ENCODE measurements at places on chromosomes 3 and 15.

DNA sequence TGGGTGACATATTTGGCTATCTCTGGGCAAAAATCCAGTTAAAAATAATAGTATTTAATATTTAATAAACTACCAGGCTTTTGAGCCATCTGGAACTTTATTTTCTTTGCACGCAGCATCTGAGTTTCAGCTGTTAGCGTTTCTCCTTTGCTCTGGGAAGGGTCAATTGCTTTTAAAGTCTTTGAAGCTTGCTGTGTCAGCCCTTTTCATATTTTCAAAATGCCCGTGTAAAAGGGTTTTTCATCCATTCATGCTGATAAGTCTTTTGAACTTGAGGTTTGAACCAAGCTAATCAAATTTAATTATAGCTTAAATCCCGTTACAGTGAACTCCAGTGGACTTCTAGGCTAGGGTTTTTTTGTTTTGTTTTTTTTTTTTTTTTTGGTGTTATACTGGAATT is 79.1 kb downstream of the SLC25A26 start:
- no peak for DNase-seq

DNA sequence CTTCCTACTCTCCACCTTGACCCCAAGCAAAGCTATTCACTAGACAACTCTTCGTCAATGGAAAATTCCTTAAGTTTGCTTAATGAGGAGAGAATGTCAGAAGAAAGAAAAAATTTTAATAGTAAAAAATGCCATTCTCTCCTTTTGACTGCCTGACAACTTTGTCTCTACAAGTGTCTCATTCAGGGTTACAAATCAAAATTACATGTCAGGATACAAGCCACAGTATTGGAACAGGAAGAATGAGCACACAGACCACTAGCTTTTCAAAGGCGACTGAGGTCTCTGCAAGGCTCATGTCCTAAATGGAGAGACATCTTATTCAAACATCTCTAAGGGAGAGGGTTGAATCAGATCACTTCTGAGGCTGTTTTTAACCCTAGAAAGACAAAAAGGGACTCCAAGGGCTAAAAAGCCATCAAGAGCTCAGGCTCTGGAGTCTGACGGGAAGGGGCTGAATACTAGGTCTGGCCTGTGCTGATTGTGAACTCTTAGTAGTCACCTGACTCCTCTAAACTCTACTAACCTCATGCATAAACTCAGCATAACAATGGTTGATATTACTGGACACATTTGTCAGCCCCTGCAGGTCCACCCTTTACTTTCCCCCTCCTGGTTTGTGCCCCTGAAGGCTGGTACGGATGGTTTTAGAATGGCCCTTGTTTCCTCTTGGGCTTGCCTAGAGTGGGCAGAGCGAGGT is 12.8 kb upstream of the MEIS2 start:
- DNase-seq: no peak

DNA sequence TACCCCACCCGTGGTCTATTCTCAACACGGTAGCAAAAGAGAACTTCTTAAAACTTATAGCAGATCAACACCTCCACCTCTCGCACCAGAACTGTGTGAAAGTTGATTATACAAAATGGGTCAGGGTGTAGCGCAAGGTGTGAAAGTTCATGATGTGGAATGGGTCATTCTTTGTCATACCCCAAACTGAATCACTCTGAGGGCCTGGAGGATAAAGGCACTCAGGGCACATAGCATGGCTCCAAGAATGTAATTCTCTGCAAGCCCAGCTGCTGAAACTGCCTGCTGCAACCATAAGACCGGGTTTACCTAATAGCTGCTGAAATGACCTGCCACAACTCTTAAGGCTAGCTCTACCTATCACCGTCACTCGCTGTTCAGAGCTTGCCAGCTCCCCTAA is 70.0 kb downstream of the FOXP1 start:
- no peak for DNase-seq

- no peak for DNase-seq
Measured at GRCh38 chr15:69128667-69129311, 31.6 kb upstream of the GLCE start.

DNA sequence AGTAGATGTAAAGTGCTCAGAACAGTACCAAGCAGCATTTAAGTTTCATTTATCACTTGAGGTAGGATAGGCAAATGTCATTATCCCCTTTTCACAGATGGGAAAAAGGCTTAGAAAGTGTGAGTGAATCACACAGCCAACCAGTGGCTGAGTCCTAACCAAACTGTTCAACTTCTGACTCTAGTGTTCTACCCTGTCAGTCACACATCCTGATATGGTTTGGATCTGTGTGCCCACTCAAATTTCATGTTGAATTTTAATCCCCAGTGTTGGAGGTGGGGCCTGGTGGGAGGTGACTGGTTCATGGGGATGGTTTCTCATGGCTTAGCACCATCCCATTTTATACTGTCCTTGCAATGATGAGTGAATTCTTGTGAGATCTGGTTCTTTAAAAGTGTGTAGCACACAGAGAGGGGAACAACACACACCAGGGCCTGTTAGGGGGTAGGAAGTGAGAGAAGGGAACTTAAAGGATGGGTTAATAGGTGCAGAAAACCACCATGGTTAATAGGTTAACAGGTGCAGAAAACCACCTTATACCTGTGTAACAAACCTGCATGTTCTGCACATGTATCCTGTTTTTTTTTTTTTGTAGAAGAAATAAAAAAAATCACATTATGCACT is 304.7 kb downstream of the SUCLG2 start:
- DNase-seq: no peak

- DNase-seq: no peak
Measured at GRCh38 chr15:50697109-50697797, 10.7 kb upstream of the TRPM7 start.

DNA sequence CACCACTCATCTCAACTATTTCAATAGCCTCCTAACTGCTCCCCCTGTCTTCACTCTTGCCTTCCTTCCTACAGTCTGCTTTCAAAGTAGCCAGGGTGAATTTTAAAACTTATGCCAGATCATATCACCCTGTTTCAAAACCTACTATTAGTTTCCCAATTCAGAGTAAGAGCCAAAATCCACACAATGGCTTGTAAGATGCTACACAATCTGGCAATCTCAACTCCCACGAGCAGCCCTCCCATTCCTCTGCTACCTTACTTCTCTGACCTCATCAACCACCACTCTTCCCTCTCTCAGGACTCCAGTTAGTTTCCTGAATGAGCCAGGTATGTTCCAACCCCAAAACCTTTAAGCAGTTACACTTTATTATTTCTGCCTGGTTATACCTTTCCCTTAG is 62.5 kb downstream of the VPS13C start:
- DNase-seq: no peak

- no peak for DNase-seq
Measured at GRCh38 chr3:21013566-21013965, 737.4 kb downstream of the ZNF385D start.

DNA sequence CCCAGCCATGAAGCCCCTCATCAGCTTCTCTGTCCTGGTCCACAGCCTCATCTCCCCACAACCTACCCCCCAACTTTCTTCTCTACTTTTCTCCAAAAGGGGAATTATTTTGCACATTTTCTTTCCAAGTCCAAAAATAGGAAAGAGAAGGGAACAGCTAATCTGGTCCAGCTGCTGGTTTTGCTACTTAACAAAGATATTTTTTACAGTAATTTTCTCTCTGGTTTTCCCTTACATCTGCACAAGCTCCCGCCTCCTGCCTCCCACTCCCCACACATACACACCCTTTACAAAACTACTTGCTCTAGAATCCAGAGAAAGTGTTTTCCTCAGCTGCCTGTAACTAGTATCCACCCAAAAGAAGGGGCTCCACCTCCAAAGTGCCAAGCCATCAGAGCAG is 177.2 kb downstream of the POLR2M start:
- DNase-seq: no peak

- no peak for DNase-seq
Measured at GRCh38 chr3:42581400-42581708, 413 bp downstream of the SEC22C start.

DNA sequence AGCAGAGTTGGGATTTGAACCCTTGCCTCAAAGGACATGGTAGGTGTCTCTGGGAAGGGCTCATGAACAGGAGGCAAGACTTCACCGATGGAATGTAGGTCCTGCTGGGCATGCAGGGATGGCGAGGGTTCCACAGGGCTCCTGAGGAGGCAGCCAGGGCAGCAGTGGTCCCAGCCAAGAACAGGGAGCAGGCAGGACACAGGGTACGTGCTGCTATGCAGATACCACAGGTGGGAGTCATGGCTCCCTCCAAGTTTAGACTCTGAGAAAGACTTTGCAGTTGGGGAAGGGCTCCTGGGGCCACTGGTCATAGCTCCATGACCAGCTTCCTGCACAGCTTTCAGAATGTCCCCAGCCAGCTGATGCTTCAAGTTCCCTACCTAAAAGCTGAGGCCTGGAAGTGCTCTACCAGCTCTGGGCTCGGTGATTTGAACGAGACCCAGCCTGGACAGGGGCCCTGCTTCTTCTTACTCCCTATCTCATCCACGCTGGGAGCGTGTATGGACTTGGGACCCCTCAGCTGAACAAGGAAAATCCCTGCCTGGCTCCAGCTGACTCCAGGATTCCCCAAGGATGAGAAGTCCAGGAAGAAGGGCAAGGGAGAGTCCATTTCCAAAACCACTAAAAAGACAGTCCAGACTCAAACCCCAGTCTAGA is 747 bp downstream of the MYL3 start:
- no peak for DNase-seq

DNA sequence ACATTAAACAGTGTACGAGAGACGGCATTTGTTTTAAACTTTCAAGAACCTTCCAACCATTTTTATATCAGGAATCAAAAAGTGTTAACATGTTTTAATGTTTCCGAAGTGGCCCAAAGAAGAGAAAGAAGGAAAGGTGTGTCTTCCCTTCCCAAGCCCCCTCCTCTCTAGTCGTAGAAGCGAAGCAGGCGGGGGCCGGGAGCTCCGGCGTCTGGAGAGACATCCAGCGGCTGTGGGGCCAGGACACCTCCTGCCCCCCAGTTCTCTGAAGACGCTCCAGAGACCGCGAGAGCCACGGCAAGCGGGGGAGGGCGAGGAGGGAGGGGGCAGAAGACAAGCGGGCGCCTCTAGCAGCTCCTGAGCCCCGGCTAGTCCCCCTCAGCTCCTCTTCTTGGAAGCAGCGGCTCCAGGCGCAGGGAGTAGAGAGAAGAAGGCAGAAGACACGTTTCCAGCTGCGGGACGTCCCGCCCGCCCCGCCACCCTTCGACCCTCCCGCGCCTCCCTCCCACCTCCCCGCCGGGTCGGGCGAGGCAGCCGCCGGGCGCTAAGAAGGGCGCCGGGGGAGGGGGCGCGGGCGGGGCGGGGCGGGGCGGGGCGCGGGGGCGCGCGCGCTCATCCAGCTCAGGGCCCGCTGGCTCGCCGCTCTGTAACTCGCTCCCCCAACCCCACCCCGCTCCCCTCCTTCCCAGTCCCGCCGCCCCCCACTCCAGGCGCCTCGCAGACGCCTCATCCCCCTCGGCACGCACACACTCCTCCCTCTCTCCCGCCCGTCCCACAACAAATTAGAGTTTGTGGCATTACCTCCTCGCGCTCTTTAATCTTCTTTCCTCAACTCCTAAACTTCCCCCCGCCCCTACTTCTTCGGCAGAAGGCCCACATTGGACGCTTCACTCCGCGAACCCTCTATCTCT is at the start of gene ZBTB20:
Gene ZBTB20, minus strand, starts transcription at position 871 of the 911 bp plus-strand sequence.
- no peak for DNase-seq

DNA sequence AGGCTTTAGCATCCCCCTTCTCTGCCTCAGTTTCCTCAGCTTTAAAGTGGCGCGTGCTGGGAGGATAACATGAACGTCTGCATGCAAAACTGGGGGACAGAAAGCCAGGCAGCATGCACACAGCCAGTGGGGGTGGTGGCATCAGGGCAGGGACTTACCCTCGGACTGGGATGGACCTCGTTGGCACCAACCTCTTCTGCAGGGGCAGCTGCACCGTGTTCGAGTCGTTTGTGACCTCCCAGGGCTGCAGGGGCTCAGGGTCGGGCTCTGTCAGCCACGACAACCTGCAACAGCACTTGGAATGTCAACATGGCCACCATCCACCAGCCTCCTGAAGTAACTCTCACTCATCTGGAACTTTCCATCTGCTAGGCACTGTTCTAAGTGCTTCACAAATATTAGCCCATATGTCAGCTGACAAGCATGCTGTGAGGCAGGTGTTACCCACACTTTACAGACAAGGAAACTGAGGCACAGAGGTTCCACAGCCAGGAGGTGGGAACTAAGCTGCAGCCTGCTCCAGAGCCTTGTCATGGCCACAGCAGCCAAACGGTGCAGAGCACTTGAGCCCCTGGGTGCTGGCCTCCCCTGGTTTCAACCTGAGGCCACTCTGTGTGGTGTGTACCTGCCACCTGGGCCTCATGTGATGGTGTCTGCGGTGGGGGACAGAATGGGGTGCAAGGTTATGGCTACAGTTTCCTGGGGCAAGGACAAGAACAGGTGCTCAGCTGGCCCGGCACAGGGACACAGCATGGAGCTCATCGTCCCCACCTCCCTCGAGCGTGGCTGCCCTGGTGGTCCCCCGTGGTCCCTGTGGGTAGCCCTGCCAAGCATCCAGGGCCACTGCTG is 6.7 kb downstream of the C3orf22 start:
- DNase-seq: no peak

DNA sequence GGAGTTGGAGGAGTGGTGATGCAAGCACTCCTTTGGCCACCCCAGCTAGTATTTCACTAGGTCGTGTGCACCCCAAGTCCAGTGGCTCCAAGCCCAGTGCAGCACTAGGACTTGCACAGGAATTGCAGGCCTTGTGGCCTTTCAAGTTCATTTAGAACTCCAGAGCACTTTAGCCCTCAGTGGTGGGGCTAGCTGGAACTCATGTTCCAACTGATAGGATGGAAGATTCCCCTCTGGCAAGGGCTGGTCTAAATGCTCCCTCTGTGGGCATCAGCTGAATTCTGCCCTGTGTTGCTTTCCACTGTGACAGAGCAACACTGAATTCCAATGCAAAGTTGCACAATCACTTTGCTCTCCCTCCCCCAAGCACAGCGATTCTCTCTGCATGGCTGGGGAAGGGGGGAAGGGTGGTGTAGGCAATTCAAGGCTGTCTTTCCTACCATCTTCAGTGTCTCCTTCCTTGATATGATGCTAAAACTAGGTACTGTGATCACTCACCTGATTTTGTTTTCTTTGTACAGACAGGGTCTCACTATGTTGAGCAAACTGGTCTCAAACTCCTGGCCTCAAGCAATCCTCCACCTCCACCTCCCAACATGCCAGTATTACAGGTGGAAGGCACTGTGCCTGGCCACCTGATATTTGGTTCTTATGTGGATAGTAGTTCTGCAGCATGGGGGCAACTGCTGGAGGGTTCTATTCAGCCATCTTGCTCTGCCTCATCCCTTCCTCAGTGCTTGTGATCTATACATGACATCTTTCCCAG is 10.3 kb downstream of the USF3 start:
- peak; percentile 45 for DNase-seq

DNA sequence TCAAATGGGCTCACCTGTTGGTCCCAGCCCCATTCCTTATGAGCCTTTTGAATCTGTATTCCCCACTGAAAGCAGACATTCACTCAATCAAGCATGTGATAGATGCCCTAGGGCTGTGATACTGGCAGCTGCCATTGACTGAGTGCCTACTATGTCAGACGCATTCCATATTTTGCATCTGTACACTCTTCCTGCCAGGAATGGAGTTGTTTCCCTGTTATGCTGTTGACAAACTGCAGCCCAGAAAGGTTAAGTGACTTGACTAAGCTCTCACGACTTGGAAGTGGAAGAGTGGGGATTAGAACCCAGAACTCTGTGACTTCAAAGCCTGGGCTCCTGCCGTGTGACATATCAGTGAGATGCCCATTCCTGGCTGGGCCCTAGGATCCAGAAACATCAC is 211.4 kb downstream of the RPLP1 start:
- DNase-seq: no peak

GRCh38 chr15:52925130-52925529 is 135.0 kb upstream of the ONECUT1 start:
- DNase-seq: no peak

GRCh38 chr15:91660174-91660649 is 193.3 kb upstream of the SLCO3A1 start:
- no peak for DNase-seq

All from AG09309 (cell line).